ENCODE measurements at places on chromosomes 6 and 20.

DNA sequence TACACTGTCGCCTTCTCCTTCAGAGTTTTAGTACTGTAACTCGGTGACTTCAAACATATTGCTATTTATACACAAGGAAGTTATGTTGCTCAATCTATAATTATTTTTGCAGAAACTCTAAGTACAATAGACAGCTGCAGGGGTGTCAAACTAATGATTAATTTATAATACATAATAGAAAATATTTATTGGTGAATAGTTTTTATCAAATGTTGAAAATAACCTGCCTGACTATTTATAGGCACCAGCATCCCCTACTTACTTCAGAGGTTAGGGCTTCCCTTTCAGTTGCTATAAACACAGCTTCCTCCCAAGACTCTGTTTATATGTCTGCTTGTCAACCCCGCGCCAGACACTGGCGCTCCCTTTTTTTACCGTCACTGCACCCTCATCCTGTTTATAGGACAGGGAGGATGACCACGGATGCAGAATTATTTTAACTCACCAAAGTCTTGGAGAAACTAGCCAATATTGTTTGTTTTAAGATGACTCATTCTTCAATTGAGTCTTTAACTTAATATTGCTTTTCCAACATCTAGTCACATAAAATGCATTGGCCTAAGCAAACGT, 225.0 kb downstream of the ALDH8A1 start:
- DNase-seq: no peak

DNA sequence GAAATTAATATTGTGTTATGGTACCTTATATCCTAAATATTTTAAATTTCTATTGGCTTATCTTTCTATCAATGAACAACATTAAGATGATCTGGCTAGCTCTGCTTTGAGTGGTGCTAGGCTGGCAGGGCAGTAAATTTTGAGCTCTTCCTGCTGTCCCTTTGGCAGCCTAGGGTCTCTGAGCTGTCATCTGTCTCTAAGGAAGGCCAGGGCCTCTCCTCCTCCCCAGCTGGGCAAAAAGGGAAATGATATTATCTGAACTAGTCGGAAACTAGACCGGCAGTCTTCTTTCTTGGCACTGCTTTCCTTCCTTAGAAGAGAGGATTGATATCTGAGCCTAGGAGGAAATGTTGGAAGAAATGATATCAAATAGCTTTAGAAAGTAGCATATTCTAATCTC, 176.7 kb upstream of the BTBD3 start:
- no peak for DNase-seq

DNA sequence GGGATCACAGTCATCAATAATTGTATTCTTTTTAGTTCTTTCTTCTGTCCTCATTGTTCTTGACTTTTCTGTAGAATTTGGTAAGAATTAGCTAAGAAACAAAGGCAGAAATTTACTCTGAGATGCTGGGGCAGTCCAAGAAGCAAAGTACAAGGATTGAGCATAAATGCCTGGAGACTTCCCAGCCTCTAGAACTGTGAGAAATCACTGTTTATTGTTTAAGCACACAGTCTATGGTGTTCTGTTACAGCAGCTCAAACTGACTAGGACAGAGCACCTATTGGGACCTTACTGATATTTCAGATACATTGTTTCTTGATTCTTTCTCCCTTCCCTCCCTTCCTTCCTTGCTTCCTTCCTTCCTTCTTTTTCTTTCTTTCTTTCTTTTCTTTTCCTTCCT, 192.7 kb upstream of the SLC35B3 start:
- DNase-seq: no peak

DNA sequence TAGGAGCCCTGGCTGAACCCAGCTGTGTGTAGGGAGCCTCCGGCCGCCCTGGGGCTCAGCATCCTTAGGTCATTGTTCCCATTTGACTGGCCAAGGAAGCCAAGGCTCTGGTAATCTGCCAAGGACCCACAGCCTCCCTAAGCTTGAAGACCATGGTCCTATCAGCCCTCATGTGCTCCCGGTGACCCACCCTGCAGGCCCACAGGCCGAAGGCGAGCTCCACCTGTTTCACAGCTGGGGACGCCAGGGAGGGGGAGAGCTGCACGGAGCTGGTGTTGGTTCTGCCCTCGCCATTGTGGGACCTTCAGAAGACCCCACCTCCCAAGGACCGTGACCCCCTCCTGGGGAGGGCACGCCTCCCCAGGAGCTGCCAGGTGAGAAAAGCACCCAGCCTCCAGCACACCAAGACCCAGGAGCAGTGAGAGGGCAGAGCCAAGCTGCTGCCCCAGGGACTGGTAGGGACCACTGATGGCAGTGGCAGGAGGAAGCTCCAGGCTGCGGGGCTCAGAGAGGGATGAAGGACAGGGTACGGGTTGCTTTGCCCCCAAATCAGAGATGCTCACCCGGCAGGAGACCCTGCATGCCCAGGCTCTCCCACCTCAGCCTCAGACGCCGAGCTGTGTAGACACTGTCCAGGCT, 30.7 kb upstream of the MRGBP start:
- no peak for DNase-seq

DNA sequence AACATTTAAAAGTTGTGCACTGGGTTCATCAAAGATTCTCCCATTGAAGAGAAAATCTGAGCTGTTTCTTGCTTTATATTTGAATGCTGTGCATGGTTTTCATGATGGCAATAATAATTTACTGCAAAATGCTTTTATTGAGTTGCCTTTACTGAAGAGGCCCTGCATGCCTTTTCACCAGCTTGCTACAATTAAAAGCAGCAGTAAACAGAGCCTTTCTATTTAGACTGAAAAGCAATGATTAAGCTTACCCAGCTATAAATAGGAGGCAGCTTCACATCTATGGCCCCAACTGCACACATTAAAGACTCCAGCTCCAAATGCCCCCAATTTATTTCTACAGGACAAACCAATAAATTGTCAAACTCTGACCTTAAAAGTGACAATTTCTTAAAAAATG, 70.3 kb downstream of the ANKEF1 start:
- no peak for DNase-seq

DNA sequence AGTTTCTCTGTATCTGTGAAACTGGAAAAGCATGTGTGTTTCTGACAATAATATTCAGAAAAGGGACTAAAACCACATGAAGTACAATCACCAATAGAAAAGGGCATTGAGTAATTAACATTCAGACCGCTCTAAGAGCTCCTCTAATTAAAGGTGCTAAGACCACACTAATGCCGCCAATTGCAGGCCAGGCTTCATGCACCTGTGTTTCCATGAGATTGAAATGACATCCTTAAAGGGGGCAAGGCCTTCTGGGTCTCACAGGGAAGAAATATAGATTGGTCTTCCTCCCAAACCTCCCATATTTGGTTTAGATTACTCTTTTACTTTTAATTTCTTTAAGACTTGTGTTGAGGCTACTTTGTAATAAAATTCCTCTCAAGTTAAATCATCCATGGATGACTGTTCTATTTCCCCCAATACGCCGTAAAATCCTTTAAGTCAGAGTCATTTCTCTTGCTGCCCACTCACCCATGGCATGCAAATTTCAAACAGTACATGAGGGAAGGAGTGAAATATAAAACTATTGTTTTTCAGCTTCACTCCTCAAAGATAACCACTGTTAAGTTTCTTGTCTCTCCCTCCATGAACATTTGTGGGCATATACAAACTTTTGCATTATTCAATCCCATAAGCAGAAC, 110.6 kb downstream of the UBE3D start:
- no peak for DNase-seq

DNA sequence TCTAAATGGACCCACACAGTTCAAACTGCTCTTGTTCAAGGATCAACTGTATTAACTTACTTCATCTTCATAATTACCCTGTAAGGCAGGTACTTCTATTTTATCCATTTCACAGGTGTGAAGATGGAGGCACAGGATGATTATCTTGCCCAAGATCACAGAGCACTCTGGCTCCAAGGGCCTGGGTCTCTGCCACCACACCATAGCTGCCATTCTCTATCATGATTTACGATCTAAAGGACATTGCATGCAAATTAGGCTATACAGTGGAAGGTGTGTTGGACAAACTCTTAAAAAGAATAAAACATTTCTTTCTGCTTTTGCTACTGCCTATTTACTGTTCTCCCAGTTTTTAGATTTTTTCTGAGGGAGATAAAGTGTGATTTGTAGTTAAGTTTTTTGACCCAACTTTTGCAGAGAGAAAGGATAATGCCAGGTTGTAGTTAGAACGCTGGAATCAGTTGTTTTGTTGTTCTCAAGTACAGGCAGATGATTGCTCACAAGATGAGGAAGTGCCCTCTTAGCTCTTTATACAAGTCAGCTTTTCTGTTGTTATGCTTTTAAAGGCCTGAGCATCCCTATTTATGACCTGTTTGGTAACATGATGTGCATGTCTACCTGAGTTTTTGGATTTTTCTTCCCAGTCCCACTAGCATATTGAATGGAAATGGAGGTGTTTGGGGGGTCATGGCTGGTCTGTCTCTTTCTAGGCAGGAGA, 247.9 kb downstream of the ZFAND3 start:
- no peak for DNase-seq

Measured in activated CD8-positive, alpha-beta memory T cell treated with anti-CD3 and anti-CD28 coated beads for 24 hours (primary cell).